ENCODE measurements at places on chromosomes 2 and 18. TPM values are rescaled to one million over a fixed set of nuclear protein-coding genes. Genes with fewer than 3 reads are reported as not detected.

DNA sequence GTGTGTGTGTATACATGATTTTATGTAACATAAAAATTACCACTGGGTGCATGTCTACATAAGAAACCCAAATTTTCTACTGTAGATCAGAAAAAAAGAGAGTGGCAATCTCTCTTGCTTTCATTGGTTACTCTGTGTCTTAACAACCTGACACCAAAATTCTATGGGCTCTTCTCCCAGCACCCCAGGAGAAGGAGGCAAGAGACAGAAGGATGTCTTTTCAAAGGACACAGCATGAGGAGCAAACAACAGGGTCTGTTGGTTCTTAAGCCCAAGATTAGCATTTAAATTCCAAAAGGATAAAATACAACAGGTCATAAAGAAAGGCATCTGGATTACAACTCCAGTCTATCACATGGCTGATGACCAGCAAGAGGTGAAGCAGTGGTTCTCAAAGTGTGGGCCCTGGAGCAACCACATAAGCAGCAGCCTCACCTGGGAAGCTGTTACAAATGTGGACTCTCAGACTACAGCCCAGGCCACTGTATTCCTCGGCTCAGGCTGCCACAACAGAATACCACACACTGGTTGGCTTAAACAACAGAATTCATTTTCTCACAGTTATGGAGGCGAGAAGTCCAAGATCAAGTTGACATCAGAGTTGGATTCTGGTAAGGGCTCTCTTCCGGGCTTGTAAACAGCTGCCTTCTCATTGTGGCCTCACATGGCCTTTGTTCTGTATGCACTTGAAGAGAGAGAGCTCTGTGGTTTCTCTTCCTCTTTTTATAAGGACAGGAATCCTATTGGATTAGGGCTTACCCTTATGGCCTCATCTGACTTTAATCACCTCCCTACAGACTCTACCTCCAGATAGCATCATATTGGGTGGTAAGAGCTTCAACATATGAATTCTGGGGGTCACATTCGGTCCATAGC, 79.8 kb upstream of the RNF152 start:
- DNase-seq, result no peak

DNA sequence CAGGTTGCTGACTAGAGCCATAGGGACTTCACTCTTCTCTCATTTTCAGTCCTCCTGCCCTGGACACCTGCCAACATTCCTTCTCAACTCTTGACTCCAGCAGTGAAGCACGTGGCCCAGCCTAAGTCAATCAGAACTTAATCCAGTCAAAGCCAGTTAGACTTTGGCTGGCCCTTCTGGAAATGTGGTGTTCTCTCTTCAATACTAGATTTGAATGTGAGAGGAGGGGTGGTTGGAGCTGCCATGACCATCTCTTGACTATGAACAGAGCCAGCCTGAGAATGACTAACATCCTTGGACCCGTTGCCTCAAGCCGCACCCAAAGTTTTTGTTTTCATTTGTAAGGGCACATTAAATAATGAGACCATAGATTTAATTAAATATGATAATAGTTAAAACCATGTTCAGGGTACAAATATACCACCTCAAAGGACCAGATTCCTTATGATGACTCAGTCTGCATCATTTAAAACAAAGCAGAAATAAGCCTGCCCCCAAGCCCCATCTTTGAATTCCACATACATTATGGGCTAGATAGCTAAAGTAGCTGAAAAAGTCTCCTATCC, 49.7 kb upstream of the RASGRP3 start:
- no peak for DNase-seq

DNA sequence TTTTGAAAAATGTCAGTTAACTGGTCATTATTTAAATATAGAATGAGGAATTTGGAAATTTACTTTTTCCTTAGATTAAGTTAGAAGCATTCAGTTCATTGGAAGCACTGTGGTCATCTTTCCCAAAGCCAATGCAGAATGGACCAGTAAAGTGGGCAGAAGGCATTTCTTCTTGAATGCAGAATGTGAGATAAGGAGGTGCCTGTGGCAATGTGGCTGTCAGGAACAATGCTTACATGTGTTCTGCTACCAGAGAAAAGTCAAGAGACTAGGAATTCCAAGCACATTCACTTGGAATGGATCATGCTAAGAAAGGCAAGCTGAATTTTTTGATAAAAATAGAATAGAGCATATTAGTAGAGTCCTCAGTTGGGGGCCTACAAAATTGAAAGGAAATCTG, 295.0 kb upstream of the KCNH7 start:
- no peak for DNase-seq

DNA sequence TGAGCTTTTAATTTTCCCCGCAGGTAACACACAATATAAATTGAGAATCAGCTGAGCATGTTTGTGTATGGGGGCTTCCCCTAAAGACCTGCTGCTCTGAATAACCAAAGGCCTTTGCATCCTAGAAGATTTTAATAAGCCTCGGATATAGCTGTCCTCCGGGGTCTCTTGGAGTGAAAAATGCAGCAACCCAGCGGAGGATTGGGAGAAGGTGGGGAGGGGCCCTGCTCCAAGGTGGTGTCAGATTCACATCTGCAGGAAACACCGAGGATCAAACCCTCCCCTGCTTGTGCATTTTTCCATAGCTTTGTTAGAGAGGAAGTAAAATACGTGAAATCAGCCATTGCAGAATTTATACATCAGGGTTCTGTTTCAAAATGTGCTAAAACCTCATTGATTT, 63.0 kb upstream of the OTOF start:
- DNase-seq, result no peak

KCNJ3 gene
- not detected for total RNA-seq

LGALSL gene
- total RNA-seq, result 2.7 TPM

GALNT1 gene
- 293 TPM for total RNA-seq
